ENCODE measurements at places on chromosomes 11 and 22. TPM values are rescaled to one million over a fixed set of nuclear protein-coding genes. Genes with fewer than 3 reads are reported as not detected.
A peak's percentile ranks its signal among the peaks of the same experiment; 100 is the strongest.

DNA sequence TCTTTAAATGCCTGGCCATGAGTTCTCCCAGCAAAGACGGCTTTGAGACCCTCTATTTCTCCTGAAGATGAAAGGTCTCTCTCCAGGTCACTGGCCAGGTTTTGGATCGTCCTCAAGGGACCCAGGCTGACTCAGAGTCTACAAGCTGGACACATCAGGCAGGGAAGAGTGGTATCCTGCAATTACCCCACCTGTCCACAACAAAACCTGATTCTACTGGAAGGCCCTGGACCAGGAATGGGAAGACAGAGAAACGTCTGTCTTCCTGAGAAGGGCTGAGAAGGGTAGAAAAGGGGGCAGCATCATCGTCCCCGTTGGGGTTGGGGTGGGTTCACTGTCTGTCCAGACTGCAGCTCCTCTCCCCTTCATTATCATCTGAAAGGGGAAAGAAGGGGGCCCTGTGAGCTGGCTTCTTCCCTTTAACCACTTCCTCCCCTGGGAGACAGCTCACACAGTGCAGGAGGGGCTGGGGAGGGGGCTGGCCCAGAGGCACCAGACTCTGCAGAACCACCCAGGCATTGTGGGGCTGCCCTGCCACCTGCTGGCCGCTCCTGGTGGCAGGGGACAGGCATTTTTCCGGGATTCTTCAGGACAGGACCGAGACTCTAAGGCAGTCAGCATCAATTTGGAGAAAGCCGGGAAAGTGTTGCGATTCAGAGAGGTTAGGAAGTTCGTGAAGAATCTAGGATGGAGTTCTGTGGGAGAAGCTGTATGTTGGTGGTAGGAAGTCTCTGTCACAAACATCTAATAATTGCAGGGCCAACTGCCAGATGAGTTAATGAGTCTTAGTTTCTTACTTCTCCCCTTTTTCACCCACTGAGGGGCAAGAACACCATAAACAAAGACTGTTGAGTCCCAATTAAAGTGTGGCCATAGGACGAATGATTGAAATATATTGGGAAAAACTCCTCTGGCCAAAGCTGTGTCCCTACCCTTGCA is 57.6 kb downstream of the SYN3 start:
- no peak overlapping the region for H3K4me3 ChIP-seq
- H3K27ac ChIP-seq = no peak overlapping the region
- H3K36me3 ChIP-seq = no peaks in the 10 kb centered on the region
- peak; percentile 25 for DNase-seq

DNA sequence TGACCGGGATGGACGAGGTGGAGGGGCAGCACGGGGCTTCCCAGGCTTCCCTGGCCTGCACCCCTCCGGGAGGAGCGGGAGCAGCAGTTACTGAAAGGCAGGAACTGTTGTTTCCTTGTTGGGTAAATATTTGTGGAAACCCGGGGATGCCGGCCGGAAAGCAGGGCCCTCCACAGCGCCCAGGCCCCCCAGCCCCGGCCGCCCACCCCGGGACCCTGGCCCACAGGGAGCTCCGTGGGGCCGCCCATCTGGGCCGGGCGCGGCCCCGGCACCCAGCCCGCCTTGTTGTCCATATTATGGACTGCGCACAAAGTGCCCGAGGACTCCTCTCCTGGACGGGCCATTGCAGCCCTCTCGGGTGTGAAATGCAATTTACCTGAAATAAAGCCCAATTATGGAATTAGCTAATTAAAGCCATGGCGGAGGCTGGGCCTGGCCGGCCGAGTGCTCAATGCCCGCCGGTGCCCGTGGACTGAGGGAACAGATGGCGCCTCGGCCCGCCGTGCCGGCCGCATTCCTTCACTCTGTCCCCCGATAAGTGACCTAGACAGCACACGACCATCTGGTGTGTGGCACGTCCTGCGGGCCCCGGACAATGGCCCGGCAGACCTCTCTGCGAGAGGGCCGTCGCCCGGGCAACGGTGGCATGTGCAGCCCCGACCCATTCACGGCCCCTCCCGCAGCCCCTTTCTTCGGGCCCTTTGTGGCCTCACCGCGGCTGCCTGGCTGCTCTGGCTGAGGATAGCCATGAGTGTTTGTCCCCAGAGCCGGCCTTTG is 35.4 kb downstream of the CDKN1C start:
- H3K36me3 ChIP-seq = no peaks in the 10 kb centered on the region
- no peak for DNase-seq
- H3K4me3 ChIP-seq = no peak overlapping the region
- no peak overlapping the region for H3K27ac ChIP-seq
- no peaks in the 10 kb centered on the region for H3K4me1 ChIP-seq
- H3K27me3 ChIP-seq = no peaks in the 10 kb centered on the region

DNA sequence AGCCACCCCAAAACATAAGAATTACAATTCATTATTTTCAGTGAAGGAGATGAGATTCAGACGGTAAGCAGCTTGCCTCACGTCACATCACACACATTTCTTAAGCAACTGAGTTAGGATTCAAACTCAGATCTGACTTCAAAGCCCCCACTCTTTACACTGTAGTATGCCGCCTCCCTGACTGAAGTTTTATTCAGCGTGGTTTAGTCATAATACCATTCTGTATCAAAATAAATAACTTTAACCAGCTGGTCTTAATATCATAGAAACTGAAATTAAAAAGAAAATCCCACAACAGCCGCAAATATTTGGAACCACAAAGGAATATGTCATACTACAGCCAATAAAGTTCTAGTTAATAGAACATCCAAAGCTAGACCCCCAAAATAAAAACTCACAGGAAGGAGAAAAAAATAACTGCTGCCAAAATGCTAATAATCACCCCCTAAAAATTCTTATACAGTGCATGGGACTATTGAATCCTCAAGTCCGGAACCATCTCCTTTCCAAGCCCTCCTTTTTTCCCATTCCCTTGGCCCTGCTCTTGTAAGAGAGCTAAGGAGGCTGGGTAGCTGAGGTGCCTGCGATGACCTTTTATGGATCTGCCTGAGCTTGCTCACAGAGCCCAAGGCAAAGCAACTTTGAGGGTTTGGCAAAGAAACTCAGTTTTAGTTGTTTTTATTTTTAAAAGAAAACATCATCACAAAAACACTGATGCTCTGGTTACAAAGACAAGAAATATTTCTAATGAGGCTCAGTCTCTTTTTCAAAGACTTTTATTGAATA is 334.5 kb downstream of the TTC28 start:
- H3K4me1 ChIP-seq = peaks cover 23% of the 10 kb centered on the region
- H3K36me3 ChIP-seq = no peaks in the 10 kb centered on the region
- no peak overlapping the region for H3K27ac ChIP-seq
- H3K4me3 ChIP-seq = no peak overlapping the region
- no peak for DNase-seq

DNA sequence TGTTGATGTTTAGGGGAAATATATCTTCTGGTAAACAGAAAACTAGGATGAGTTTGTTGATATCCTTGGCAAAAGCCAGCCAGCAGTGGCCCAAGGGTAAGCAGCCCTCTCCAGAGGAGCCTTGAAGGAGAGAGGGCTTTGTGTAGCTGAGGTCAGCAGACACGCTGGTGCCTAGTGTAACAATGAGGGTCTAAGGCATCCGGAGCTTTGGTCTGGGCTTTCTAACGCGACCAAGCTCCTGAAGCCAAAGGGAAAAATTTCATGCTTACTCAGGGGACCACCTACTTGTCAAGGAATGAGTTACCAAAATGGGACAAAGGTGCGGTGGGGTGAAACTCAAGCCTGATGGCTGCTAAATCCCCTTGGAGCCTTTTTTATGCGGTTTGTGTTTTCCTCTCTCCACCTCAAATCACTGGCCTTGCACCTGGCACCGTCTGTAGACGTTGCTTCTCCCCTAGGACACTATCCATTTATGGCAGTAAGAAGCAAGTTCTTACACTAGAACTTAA is 134.9 kb downstream of the DBX1 start:
- H3K36me3 ChIP-seq = no peaks in the 10 kb centered on the region
- no peak overlapping the region for H3K4me3 ChIP-seq
- H3K27ac ChIP-seq = no peak overlapping the region
- no peak for DNase-seq

DNA sequence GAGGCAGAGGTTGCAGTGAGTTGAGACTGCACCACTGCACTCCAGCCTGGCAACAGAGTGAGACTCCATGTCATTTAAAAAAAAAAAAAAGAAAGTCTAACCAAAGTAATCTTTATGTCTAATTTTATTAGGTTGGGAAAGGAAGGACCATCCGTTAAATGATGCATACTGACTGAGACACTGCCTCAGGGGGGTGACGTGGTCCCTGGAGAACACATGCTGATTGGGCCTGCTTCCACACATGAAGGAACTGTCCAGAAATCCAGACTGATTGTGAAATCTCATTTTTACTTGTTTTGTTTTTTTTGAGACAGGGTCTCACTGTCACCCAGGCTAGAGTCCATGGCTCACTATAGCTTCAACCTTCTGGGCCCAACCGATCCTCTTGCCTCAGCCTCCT is 5.5 kb downstream of the SF3A1 start:
- H3K27ac ChIP-seq = no peak overlapping the region
- no peak for DNase-seq
- peaks cover 25% of the 10 kb centered on the region for H3K4me1 ChIP-seq

GRCh38 chr11:125588505-125588904 is 4.1 kb upstream of the STT3A start:
- H3K4me3 ChIP-seq = no peak overlapping the region
- peaks cover 8% of the 10 kb centered on the region for H3K4me1 ChIP-seq
- no peaks in the 10 kb centered on the region for H3K27me3 ChIP-seq
- no peak for DNase-seq

DNA sequence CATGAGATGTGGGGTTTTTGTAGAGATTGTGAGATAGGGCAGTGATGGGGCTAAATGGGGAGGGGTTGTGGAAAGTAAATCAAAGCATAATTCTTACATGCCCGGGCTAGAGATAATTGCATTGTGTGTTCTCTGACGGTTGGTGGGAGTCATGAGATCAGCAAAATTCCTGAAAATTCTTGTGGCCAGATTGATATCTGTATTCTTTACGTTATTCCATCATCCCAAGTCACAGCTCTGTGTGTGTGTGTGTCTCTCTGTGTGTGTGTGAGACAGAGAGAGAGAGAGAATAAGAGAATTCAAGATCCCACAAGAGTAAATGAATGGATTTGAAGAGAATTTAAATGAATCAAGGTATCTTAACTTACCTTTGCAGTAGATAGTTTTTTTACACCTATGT is 138.6 kb upstream of the ARHGAP20 start:
- H3K4me3 ChIP-seq = no peak overlapping the region
- DNase-seq = no peak
- H3K36me3 ChIP-seq = no peaks in the 10 kb centered on the region
- no peak overlapping the region for H3K27ac ChIP-seq
- H3K4me1 ChIP-seq = no peaks in the 10 kb centered on the region
- H3K27me3 ChIP-seq = no peaks in the 10 kb centered on the region

DNA sequence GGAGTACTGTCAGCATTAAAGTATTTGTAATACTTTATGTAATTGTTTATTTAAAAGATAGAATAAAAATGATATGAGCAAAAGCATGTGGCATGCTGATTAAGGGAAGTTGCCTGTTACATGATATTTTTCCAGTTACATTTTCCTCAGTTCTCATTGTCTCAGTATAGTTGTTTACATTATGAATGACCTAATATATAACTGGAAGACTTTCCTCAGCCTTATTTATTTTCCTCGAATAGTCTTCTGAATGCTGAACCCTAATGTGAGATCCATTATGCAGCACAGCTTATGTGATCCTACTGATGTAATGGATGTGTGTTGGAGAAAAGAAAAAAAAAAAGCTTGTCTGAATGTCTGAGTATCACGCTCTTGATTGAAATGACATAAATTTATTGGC is 95.5 kb downstream of the LUZP2 start:
- H3K4me3 ChIP-seq = no peak overlapping the region
- no peak overlapping the region for H3K27ac ChIP-seq
- no peaks in the 10 kb centered on the region for H3K4me1 ChIP-seq
- no peaks in the 10 kb centered on the region for H3K36me3 ChIP-seq
- H3K27me3 ChIP-seq = no peaks in the 10 kb centered on the region
- no peak for DNase-seq

Gene TRPM5
- total RNA-seq = not detected

Gene PDGFB
- total RNA-seq = 7.9 TPM

Gene LINC01488
- not detected for total RNA-seq

Gene MAPK8IP2
- total RNA-seq = 0.85 TPM

Measured in gastrocnemius medialis (tissue), 4 donors.